ENCODE measurements at places on chromosomes 7 and 10.

DNA sequence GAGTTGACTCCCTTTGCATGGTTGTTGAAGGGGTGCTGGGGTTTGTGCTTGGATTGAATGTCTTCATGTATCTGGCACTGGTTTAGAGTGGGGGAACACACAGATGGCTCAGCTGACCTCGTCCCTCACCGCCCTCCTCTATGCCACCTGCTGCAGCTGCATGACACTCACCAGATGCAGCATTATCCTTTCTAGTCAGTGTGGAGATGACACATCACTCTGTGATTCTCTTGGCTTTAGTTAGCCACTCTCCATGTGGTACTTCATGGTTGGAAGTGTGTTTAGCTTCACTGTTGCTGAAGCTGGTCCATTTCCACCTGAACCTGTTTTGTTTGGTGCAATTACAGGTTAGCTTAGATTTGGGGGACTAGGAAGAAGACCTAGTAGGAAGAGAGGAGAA is 56.3 kb upstream of the BMPER start:
- no peak for DNase-seq

DNA sequence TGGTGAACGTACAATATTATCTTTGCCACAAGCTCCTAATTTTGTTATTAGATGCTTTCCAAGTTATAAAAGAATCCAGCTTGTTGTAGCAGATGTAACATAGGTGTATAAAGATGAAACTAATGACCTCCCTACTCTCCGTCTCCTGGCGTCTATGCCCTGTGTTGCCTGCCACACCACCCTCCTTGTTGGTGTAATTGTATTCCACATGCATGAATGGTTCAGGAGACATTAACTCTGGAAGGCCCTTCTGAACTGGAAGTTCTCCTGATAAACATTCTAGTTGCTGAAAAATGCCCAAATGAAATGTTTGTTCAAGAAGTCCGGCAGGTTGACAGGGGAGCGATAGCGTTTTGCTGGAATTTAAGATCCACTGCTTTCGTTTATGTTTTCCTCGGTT is 53.9 kb upstream of the SEPHS1 start:
- DNase-seq: no peak

GRCh38 chr7:92567460-92567859 is 22.7 kb downstream of the FAM133B start:
- no peak for DNase-seq

GRCh38 chr7:35647171-35647574 is 47.8 kb downstream of the HERPUD2 start:
- DNase-seq: no peak

- DNase-seq: no peak
Measured at GRCh38 chr7:2893411-2893861, 49.3 kb upstream of the GNA12 start.
